CD8-positive, alpha-beta memory T cell (primary cell): ENCODE measurements at places on chromosomes 5 and 9. TPM values are rescaled to one million over a fixed set of nuclear protein-coding genes. Genes with fewer than 3 reads are reported as not detected.

DNA sequence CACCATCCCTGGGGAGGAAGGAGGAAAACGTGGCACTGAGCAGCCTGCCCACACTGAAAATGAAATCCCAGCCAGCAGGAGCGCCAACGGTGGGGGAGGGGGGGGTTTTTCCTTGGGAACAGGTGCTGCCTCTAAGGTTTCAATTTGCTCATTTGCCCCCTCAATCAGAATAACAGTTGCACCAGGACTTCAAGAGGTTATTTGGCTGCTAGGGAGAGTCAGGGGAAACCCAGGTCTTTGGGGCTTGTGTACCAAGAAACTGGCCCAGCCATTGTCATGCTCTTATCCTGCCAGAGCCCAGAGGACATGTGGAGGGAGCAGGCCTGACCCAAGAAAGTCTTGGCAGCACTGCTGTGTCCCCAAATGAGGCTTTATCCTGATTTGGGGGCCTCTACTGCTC is 66.5 kb downstream of the NDFIP1 start:
- no peaks in the 10 kb centered on the region for H3K36me3 ChIP-seq
- no peak for DNase-seq
- H3K27ac ChIP-seq, result no peak overlapping the region
- no peak overlapping the region for H3K4me3 ChIP-seq
- no peaks in the 10 kb centered on the region for H3K4me1 ChIP-seq

Gene FOXI1
- total RNA-seq, result not detected

Gene PCDHB12
- not detected for total RNA-seq

Gene GABRP
- total RNA-seq, result not detected

DNA sequence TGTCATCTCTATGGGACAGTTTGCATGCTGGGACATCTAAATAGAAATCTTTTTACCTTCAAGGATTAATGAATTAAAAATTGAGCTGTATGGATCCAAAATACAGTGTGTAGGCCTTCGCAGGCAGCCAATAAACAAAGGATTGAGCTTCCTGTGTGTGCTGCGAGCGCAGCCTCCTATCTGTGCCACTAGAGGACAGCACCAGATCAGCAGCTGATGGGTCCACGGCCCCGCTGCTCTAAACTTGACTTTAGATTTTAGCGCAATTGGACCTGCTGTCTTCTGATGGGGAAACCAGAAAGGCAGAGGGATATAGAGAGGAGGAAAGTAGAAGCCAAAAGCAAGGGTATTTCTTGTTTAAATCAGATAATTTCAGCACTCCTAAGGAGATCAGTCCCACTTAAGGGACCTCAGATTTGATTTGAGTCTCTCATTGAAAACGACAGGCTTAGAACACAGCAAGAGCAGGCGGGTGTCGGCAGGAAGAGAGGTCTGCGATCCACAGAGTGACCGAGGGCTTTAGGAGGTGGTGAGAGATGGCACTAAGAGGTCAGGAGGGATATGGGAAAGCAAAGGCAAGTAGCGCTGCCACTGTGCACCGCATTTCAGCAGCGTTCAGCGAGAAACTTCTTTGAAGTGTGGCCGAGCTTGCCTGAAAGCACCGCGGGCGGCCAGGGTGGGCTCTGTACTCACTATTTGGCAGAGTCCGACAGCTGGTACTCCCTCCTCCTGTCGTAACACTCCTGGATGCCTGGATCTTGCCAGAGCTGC is 214.3 kb downstream of the GNA14 start:
- no peak overlapping the region for H3K27ac ChIP-seq
- H3K4me1 ChIP-seq, result no peaks in the 10 kb centered on the region
- no peaks in the 10 kb centered on the region for H3K36me3 ChIP-seq

Gene CDC42SE2
- total RNA-seq, result 125 TPM

Gene SOX30
- total RNA-seq, result 0.11 TPM

DNA sequence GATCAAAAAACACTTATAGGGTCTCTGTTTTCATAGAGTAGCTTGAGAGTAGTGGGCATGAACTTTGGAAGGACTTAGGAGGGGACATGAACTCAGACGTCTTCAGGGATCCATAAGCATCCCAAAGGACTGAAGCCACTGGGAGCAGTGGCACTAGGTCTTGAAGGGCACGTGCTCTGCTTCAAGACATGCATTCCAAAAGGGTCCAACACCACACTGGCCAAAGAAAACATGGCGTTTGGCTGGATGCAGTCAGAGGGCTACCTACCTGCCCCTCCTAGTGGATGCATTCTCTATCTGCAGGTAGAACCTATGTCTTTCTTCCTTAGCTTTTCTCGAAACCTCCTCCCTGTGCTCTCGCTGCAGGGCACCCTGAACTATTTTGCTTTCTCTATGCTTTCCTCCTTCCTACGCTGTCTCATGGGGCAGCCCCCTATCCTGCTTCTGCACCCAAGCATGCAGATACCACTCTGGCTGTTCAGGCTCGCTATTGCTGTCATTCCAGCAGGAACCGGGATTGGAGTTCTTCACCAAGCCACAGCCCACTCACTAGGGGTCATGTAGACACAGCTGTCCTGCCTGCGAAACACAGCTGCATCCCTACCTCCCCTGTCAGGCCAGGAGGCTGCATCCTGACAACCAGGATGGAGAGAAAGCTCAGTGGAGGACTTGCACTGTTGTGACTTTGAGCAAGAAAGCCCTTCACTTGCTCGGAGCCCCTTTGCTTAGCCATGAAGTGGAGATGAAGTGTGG is 11.9 kb downstream of the FAM240B start:
- DNase-seq, result no peak
- no peak overlapping the region for H3K4me3 ChIP-seq
- no peaks in the 10 kb centered on the region for H3K4me1 ChIP-seq
- H3K36me3 ChIP-seq, result no peaks in the 10 kb centered on the region
- H3K27ac ChIP-seq, result no peak overlapping the region

DNA sequence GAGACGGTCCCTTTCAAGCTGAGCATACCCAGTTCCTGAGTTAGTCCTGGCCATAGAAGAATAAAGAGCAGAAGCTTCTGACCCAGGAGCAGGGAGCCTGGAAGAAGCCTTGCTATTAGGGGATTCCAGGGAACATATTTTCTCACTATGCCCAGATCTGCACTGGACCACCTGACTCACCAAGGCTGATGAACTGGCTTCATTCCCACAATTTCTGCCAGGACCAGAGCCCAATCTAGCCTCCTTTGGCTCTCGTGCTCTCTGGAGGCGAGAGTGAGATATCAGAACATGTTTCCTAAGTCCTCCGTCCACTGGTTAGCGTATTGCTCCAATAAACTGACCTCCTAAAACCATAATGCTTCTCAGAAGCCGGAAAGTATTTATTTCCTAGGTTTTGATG is 9.9 kb downstream of the GABBR2 start:
- H3K27ac ChIP-seq, result no peak overlapping the region
- DNase-seq, result no peak
- H3K27me3 ChIP-seq, result peaks cover 5% of the 10 kb centered on the region

Gene BTNL3
- not detected for total RNA-seq

GRCh38 chr5:41143131-41143901 is 70.0 kb downstream of the C6 start:
- H3K4me1 ChIP-seq, result no peaks in the 10 kb centered on the region
- no peak overlapping the region for H3K4me3 ChIP-seq
- no peaks in the 10 kb centered on the region for H3K27me3 ChIP-seq
- H3K36me3 ChIP-seq, result no peaks in the 10 kb centered on the region
- no peak for DNase-seq

DNA sequence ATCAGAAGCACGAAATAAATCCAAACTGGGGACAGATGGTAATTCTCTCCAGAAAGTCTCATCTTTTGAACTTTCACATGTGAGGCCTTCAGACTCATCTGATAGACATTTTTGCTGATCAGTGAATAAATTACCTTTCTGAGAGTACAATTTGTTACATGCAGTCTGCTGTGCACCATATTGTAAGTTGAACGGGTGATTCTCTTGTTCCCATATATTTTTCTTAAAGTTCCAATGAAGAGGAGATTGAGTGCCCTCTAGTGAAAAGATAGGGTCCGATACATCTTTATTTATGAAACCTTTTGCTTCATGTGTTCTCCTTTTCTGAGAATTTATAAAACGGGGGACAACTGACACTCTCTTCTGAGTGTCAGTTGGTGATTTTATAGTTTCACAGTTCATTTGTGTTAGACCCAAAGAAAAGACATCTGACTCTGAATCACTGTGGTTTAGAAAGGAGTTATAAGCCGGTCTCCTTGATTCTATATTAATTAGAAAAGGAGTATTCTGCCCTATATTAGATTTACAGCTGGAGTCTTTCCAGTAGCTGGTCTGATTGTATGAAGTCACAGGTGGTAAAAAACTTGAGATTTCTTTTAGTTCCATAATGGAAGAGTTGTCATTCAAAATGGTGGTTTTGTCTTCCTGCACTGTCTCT is 30.4 kb downstream of the GNG10 start:
- no peak overlapping the region for H3K4me3 ChIP-seq
- H3K36me3 ChIP-seq, result no peaks in the 10 kb centered on the region
- H3K27ac ChIP-seq, result no peak overlapping the region

Gene GAS1
- 0.42 TPM for total RNA-seq

GRCh38 chr9:85208666-85209065 is 533.1 kb downstream of the AGTPBP1 start:
- no peak for DNase-seq
- no peaks in the 10 kb centered on the region for H3K36me3 ChIP-seq
- no peaks in the 10 kb centered on the region for H3K4me1 ChIP-seq
- no peak overlapping the region for H3K4me3 ChIP-seq
- no peak overlapping the region for H3K27ac ChIP-seq

- H3K27me3 ChIP-seq, result no peaks in the 10 kb centered on the region
- no peak overlapping the region for H3K27ac ChIP-seq
- H3K4me1 ChIP-seq, result no peaks in the 10 kb centered on the region
- no peak for DNase-seq
Measured at GRCh38 chr9:81320909-81321482, 368.4 kb downstream of the TLE1 start.

GRCh38 chr5:13214182-13214581 is 730.3 kb downstream of the DNAH5 start:
- no peak overlapping the region for H3K27ac ChIP-seq
- H3K36me3 ChIP-seq, result no peaks in the 10 kb centered on the region
- no peak overlapping the region for H3K4me3 ChIP-seq
- H3K27me3 ChIP-seq, result no peaks in the 10 kb centered on the region
- DNase-seq, result no peak

Gene TMEM174
- total RNA-seq, result not detected

GRCh38 chr5:150626853-150627276 is 13.6 kb upstream of the SYNPO start:
- H3K36me3 ChIP-seq, result no peaks in the 10 kb centered on the region
- no peak for DNase-seq
- H3K27ac ChIP-seq, result no peak overlapping the region
- no peak overlapping the region for H3K4me3 ChIP-seq

Gene IPPK
- total RNA-seq, result 13.7 TPM

Gene GSN
- 4.2 TPM for total RNA-seq

DNA sequence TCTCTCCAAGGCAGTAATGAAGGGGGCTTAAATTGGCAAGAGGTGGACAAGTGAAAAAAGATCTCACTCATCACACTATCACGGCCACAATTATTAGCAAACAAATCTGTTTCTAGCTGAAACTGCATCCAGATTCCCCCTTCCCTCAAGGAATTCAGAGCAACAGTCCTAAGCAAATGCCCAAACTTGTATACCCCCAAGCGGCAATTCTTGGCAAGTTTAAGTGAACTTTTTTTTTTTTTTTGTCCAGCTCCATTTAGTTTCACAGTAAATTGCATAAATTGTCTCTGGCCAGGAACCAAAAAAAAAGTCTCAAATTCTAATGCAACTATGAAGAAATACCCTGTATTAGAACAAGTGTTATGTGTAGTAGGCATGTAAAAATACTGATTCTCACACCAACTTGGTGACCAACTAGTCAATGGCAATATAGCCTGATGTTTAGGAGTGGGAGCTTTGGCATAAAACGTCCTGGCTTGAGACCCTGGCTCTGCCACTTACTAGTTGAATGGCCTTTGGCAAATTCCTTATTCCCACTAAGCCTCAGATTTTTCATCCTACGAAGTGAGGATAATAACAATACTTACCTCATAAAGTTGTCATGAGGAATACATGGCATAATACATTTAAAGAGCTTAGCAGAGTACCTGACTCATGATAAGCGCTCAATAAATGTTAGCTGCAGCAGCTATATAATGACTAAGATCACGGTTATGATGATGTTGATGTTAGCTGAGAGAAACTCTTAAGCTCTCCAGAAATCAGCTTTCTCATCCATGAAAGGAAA is 193.2 kb downstream of the ADAMTSL1 start:
- DNase-seq, result no peak
- no peaks in the 10 kb centered on the region for H3K36me3 ChIP-seq
- no peaks in the 10 kb centered on the region for H3K4me1 ChIP-seq

DNA sequence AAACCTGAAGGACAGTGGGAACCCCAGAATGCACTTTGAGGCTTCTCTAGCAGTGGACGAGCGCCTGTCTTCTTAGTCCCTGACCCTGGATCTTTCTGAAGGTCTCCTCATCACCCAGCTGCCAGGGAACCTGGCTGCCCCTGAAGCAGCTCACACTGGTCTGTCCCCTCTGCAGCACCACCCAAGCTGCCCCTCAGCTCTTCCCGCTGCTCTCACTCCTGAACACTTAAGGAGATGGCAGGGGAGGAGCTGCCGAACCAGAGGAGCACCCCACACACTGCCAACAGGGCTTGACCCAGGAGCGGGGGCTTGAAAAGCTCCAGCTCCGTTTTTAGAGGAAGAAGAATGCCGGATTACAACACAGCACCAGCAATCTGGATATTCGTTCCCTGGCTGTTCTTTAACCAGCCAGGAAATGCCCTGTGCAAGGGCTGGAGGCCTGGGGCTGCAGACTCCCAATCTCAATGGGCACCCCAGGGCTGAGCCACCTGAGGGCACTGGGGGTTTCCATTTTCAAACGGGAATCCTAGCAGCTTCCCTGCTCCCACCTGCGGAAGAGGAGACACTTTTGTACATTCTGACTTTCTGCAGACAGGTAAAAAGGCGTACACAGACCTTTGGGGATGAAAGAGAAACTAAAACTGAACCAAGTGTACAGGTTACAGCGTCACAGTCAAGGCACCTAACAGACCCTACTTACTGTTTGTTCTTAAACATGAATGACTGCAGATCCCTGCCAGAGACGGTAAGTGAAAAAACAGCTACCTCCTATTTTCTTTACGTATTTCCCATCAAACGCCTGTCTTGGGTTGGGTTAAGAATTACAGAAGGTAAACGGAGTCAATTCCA is 36.3 kb downstream of the GOLM1 start:
- no peak overlapping the region for H3K27ac ChIP-seq
- H3K4me3 ChIP-seq, result no peak overlapping the region
- peaks cover 5% of the 10 kb centered on the region for H3K27me3 ChIP-seq
- no peaks in the 10 kb centered on the region for H3K36me3 ChIP-seq
- DNase-seq, result no peak

DNA sequence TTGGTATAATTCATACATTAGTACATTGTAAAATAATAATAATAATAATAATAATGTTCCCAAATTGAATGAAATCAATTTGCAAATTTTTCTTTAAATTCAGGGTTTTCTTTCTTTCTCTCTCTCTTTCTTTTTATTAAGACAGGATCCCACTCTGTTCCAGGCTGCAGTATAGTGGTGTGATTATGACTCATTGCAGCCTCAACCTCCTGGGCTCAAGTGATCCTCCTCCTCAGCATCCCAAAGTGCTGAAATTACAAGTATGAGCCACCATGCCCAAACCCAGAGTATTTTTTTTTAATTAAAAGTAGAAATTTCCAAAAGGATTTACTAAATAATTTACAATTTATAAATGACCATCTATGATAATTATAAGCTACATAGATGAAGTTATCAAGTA is 117.7 kb downstream of the HOMER1 start:
- H3K4me1 ChIP-seq, result no peaks in the 10 kb centered on the region
- H3K36me3 ChIP-seq, result no peaks in the 10 kb centered on the region
- no peak for DNase-seq
- no peak overlapping the region for H3K27ac ChIP-seq
- H3K27me3 ChIP-seq, result no peaks in the 10 kb centered on the region
- no peak overlapping the region for H3K4me3 ChIP-seq

Gene TNC
- 1.4 TPM for total RNA-seq
